Activated B cell treated with CpG ODN at 0.5 μM for 24 hours (primary cell): ENCODE measurements at places on chromosomes 12 and 14. TPM values are rescaled to one million over a fixed set of nuclear protein-coding genes. Genes with fewer than 3 reads are reported as not detected.

TAS2R19 gene
- total RNA-seq: 2.9 and 4.0 TPM in 2 replicates

CLEC4E gene
- total RNA-seq: 0.71 TPM in 1 of 2 replicates, not detected in the other

KRT78 gene
- not detected in 2 replicates for total RNA-seq

ORAI1 gene
- total RNA-seq: 85.8 and 86.3 TPM in 2 replicates

GLT8D2 gene
- not detected in 2 replicates for total RNA-seq

NTF3 gene
- not detected in 2 replicates for total RNA-seq

- no peak for DNase-seq
Observed at GRCh38 chr14:53850714-53851296, 105.8 kb downstream of the BMP4 start.

- no peak for DNase-seq
Observed at GRCh38 chr12:53781228-53781801, 29.5 kb upstream of the CISTR start.

GRCh38 chr12:22624548-22624869 is 462 bp upstream of the ETNK1 start:
- no peak for DNase-seq

- no peak for DNase-seq
Observed at GRCh38 chr12:2998789-2999264, 39.6 kb downstream of the TEAD4 start.

- no peak for DNase-seq
Observed at GRCh38 chr14:72033365-72033764, 101.1 kb downstream of the RGS6 start.

GRCh38 chr14:104799244-104800014 is 1.5 kb upstream of the ZBTB42 start:
- no peak for DNase-seq

- no peak for DNase-seq
Observed at GRCh38 chr14:34355584-34356263, 106.3 kb downstream of the SPTSSA start.

DNA sequence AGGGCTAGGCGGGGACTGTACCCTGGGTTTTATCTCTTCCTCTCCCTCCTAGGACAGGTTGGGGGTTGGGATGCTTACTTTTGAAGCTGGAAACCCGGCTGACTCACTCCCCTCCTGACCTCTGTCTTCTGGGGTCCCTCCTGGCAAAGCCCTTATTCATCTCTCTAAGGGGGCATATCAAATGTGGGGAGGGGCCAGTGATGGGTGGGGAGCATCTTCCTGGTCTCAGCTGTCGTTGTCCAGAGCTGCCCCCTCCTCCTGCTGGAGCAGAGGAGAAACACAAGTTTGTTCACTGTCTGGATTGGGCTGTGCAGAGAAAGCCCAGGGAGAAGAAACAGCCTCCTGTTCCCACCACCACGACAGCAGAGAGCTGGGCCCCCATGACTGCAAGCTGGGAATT is 85.8 kb downstream of the TNFAIP2 start:
- no peak for DNase-seq

DNA sequence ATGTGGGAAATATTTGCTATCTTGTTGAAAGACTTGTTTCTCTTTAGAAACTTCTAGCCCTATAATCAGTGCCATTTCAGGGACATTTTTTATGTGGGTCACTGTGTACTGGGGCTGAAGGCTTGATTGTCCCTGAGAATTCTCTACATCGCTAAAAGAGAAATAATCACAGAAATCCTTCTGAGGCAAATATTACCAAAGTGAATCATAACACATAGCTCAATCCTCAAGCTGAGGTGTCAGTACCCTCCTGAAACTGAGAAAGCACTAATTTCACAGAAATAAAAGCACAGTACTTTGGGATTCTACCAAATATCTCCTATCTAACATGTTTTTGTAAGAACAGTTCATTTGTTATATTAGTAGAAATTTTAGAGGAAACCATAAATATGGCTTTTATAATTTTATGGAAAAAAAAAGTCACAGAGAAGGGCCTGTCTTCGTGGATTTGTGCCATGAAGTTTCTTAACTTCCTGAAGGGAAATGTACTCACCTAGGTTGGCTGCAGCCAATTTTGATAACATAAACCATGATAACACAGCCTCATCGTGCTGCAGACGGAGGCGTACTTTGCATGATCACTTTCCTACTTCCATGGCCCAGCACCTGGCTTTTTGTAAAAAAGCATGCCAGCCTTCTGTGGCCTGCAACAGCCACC is 163.7 kb upstream of the HIF1A start:
- DNase-seq: no peak

GRCh38 chr12:33676866-33677265 is 237.2 kb upstream of the SYT10 start:
- no peak for DNase-seq

DNA sequence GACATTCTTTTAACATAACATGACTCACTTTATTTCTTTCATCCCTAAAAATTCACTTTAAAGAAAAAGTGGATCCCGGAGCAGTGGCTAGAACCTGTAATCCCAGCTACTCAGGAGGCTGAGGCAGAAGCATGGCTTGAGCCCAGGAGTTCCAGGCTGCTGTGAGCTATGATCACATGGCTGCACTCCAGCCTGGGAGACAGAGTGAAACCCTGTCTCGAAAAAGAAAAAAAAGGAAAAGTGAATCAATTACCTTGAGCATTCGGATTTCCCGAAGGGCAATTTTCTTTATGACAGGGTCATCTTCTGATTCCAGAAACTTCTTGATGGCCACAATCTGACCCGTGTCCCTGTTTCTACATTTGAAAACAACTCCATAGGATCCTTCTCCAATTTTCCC is 1.2 kb downstream of the CDKL1 start:
- no peak for DNase-seq
